ENCODE measurements at places on chromosomes 13 and 19. TPM values are rescaled to one million over a fixed set of nuclear protein-coding genes. Genes with fewer than 3 reads are reported as not detected.
A peak's percentile ranks its signal among the peaks of the same experiment; 100 is the strongest.

GRCh38 chr19:51398096-51398704, 7.8 kb upstream of the C19orf84 start:
- H3K27ac ChIP-seq, result no peak overlapping the region
- peak; percentile 50 for DNase-seq
- H3K4me1 ChIP-seq, result peaks cover 26% of the 10 kb centered on the region
- peaks cover 21% of the 10 kb centered on the region for H3K36me3 ChIP-seq
- H3K27me3 ChIP-seq, result no peaks in the 10 kb centered on the region
- H3K4me3 ChIP-seq, result no peak overlapping the region

GRCh38 chr19:14081797-14082674, 3.5 kb downstream of the C19orf67 start:
- H3K27ac ChIP-seq, result peak overlapping the region; percentile 91
- H3K36me3 ChIP-seq, result no peaks in the 10 kb centered on the region
- peak overlapping the region; percentile 96 for H3K4me3 ChIP-seq
- DNase-seq, result no peak
- H3K27me3 ChIP-seq, result no peaks in the 10 kb centered on the region

DNA sequence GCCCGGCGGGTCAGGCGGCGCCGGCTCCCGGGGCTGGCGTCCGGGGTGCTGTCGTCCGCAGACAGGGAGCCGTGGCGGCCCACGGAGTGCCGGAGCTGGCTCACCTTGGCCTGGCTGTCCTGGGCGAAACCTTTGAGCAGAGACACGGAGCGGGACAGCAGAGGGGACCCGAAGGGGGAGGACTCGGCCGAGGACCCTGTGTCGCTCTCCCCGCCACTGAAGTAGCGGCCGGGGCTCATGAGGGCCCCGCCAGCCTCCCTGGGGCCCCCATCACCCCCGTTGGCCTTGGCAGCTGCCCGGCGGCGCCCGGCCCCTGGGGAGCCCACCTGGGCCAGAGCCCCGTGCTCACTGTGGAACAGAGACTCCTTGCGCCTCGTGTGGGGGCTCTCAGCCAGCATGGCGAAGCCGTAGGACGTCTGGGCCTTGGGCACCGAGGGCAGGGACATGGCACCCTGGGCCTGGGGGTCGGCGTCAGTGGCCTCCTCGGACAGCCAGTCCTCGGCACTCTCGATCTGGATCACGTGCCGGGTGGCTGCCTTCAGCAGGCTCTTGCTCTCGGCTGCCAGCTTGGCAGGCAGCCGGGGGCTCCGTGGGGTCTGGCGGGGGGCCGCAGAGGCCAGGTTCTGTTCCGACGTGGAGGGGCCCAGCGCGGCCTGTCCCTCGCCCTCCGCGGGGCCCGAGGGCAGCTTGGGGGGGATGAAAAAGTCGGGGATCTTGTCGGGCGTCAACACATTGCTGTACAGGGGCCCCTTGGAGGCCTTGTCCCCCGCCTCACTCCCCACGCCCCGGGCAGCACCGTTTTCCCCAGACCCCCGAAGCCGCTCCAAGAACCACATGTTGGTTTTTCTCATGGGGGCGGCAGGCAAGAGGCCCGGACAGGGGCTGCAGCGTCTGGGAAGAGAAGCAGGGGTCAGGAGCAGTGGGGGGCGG, 1.2 kb downstream of the C2CD4C start:
- no peak overlapping the region for H3K27ac ChIP-seq
- no peak overlapping the region for H3K4me3 ChIP-seq
- 0 out of 2 replicates have a peak, but pooled peaks cover 4% of the 10 kb centered on the region for H3K4me1 ChIP-seq
- peaks cover 4% of the 10 kb centered on the region for H3K27me3 ChIP-seq

DNA sequence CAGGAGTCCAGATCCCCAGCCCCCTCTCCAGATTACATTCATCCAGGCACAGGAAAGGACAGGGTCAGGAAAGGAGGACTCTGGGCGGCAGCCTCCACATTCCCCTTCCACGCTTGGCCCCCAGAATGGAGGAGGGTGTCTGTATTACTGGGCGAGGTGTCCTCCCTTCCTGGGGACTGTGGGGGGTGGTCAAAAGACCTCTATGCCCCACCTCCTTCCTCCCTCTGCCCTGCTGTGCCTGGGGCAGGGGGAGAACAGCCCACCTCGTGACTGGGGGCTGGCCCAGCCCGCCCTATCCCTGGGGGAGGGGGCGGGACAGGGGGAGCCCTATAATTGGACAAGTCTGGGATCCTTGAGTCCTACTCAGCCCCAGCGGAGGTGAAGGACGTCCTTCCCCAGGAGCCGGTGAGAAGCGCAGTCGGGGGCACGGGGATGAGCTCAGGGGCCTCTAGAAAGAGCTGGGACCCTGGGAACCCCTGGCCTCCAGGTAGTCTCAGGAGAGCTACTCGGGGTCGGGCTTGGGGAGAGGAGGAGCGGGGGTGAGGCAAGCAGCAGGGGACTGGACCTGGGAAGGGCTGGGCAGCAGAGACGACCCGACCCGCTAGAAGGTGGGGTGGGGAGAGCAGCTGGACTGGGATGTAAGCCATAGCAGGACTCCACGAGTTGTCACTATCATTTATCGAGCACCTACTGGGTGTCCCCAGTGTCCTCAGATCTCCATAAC, at the start of gene APOE:
Gene APOE (plus strand): TSS at position 360 of the 724 bp plus-strand sequence. CDS start 829 bp downstream, outside the sequence.
- H3K27ac ChIP-seq, result no peak within 1 kb of the TSS
- H3K4me1 ChIP-seq, result peaks cover 9% of the 10 kb centered on the region
- H3K27me3 ChIP-seq, result peaks cover 10% of the 10 kb centered on the region
- H3K4me3 ChIP-seq, result peak within 1 kb of the TSS; percentile 67
- peaks cover 7% of the 10 kb centered on the region for H3K36me3 ChIP-seq

DNA sequence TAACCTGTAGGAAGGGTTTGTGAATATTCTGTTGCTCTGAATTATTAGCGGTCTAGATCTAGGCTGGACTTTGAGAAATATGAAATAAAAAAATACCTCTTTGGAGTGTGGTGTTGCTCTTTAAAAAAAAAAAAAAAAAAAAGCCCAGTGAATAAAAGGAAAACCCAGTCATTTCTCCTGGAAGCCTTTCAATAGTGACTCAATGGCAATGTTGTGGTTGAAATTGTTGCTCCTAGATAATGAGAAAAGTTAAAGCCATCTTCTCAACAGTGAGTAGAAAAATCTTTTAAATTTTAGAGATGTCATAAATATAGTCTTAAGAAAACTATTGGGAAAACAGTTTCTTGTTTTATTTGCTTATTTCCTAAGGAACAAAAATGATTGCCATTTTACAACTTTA, 135.3 kb downstream of the RFC3 start:
- DNase-seq, result peak; percentile 69
- H3K4me3 ChIP-seq, result peak overlapping the region; percentile 23
- peak overlapping the region; percentile 49 for H3K27ac ChIP-seq
- H3K4me1 ChIP-seq, result peaks cover 21% of the 10 kb centered on the region

GRCh38 chr19:46489445-46490272, 6.0 kb downstream of the PNMA8B start:
- H3K4me1 ChIP-seq, result peaks cover 17% of the 10 kb centered on the region
- H3K4me3 ChIP-seq, result peak overlapping the region; percentile 64
- DNase-seq, result peak; percentile 41
- H3K27ac ChIP-seq, result no peak overlapping the region
- H3K27me3 ChIP-seq, result peaks cover 20% of the 10 kb centered on the region

DNA sequence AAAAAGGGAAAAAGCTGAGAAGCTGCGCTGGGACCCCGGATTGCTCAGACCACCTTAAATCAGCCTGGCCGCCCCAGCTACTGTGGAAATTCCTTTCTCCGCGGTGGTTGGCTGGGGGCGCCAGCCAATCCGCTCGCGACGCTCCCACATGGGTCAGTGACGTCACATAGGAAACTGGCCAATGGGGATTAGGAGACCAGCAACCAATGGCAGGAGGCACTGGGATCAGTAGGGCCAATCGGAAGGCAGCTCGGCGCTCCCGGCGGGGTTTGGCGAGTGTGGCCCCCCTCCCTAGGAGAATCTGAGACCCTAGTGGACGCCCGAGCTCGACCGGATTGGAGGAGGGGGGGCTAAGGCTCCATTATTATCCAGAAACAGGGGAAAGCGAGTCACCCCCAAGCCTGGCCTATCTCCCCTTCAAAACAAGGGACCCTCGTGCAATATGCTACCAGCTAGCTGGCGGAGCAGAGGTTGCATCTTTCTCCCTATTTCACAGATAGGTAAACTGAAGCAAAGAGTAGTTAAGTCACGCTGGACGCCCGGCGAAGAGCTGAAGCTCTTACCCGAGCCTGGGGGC, 6.5 kb upstream of the TLE2 start:
- peak; percentile 98 for DNase-seq
- peak overlapping the region; percentile 93 for H3K4me3 ChIP-seq
- no peaks in the 10 kb centered on the region for H3K36me3 ChIP-seq
- peaks cover 39% of the 10 kb centered on the region for H3K4me1 ChIP-seq
- peak overlapping the region; percentile 96 for H3K27ac ChIP-seq
- H3K27me3 ChIP-seq, result peaks cover 17% of the 10 kb centered on the region

DNA sequence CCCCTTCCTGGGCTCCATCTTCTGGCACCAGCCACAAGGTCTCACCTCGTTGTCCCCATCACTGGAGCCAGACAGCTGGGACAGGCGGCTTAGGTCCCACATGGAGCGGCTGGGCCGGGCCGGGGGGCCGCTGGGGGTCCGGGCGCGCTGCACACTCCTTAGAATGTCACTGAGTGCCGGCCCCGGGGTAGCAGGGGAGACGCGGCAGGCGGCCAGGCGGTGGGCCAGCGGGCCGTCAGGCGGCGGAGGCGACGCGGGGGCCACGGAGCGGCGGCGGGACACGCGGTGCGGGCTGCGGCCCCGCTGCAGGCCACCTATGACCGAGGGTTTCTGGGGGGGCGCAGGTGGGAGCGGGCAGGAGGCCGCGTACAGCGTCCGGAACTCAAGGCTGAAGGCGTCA, 3.1 kb upstream of the SPACA4 start:
- no peak overlapping the region for H3K27ac ChIP-seq
- no peaks in the 10 kb centered on the region for H3K4me1 ChIP-seq
- H3K27me3 ChIP-seq, result no peaks in the 10 kb centered on the region
- H3K36me3 ChIP-seq, result no peaks in the 10 kb centered on the region
- DNase-seq, result no peak

DNA sequence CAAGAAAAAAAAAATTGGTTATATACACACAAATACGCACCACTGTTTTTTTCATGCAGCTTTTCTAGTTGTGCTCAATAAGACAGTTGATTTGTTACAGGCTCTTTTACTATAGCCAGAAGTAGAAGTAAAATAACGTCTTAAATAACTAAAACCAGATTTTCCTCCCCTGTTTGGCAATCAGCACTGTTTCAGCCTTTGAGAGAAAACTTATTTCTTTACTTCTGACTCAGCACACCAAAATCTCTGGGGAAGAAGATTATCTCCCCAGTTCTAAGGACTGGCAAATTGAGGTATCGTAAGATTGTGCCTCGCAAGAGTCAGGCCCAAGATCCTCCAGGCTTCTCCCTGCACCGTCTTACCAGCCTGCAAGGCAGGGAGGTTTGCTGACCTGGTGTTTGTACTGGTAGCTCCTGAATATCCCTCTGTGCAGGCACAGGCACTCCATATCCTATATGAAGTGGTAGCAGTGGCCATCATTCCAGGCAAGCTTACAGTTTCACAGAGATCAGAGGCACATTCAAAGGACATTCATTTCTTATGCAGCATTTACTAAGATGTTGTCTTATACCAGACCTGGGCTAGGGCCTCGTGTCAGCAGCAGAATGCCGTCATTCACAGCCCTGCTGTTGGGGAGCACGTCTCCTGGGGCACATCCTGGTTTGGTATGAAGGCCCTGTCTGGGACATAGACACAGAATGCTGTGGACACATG, 268.2 kb downstream of the ZNF536 start:
- H3K4me1 ChIP-seq, result no peaks in the 10 kb centered on the region
- no peak for DNase-seq
- H3K36me3 ChIP-seq, result no peaks in the 10 kb centered on the region
- H3K27ac ChIP-seq, result no peak overlapping the region
- no peaks in the 10 kb centered on the region for H3K27me3 ChIP-seq

DNA sequence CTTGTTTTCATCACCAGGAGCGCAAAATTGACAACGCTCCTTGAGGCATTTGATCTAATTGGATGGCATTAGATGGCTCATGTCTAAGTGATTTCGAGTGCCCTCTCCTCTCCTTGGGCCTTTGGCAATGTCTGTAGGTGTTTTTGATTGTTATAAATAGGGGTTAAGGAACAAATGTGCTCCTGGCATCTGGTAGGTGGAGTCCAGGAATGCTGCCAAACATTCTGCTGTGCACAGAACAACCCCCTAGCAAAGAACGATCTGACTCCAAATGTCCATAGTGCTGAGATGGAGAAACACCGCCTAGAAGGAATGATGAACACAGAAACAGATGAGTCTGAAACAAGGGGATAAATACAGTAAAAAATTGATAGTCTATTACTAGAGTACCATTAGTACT, 68.0 kb upstream of the C1QTNF9B start:
- no peak overlapping the region for H3K4me3 ChIP-seq
- no peak overlapping the region for H3K27ac ChIP-seq
- no peaks in the 10 kb centered on the region for H3K27me3 ChIP-seq
- no peak for DNase-seq
- peaks cover 34% of the 10 kb centered on the region for H3K4me1 ChIP-seq

DNA sequence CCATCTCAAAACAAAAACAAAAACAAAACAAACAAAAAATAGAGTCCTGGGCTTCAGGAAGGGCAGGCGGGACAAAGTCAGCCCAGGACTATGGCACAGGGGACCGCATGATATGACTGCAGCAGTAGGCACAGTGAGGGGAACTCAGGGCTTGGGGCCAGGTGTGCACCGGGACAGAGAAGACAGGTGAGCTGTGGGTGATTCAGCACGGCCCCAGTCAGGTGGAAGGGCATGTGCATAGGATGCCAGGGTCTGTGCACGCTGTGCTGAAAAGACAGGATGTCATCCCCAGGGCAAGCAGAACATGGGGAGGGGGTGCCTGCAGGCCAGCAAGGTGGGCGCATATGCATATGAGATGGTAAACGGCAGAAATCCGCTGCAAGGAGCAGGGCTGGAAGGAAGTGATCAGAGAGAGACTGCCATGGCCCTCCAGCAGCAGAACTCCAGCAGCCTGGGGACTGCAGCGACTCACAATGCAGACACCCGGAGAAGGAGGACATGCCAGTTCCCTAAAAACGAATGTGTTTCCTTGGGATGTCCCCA, 15.0 kb downstream of the EPS15L1 start:
- no peaks in the 10 kb centered on the region for H3K27me3 ChIP-seq
- peak overlapping the region; percentile 42 for H3K27ac ChIP-seq
- H3K4me3 ChIP-seq, result peak overlapping the region; percentile 78
- peaks cover 40% of the 10 kb centered on the region for H3K4me1 ChIP-seq
- no peak for DNase-seq

DNA sequence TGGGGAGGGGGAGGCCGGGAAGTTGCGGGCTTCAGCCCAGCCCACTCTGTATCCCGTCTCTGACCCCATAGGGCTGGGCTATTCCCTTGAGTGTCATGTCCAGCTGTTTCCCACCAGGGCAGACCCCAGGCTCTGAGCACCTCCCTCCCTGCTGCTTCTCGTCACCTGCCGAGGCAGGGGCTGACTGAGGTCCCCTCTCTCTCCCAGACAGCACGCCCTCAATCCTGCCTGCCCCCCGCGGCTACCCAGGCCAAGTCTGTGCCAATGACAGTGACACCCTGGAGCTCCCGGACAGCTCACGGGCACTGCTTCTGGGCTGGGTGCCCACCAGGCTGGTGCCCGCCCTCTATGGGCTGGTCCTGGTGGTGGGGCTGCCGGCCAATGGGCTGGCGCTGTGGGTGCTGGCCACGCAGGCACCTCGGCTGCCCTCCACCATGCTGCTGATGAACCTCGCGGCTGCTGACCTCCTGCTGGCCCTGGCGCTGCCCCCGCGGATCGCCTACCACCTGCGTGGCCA, 625 bp downstream of the F2RL3 start:
- no peaks in the 10 kb centered on the region for H3K4me1 ChIP-seq
- no peaks in the 10 kb centered on the region for H3K36me3 ChIP-seq
- H3K27ac ChIP-seq, result no peak overlapping the region
- H3K4me3 ChIP-seq, result no peak overlapping the region

GRCh38 chr19:12364391-12365235, 870 bp downstream of the ZNF442 start:
- H3K27ac ChIP-seq, result peak overlapping the region; percentile 96
- peaks cover 31% of the 10 kb centered on the region for H3K36me3 ChIP-seq
- DNase-seq, result peak; percentile 16
- peak overlapping the region; percentile 96 for H3K4me3 ChIP-seq

ZNF91 gene
- 22.5 TPM for total RNA-seq
